ENCODE measurements at places on chromosomes 5 and 9. TPM values are rescaled to one million over a fixed set of nuclear protein-coding genes. Genes with fewer than 3 reads are reported as not detected.

The FCN2 gene
- total RNA-seq = not detected

DNA sequence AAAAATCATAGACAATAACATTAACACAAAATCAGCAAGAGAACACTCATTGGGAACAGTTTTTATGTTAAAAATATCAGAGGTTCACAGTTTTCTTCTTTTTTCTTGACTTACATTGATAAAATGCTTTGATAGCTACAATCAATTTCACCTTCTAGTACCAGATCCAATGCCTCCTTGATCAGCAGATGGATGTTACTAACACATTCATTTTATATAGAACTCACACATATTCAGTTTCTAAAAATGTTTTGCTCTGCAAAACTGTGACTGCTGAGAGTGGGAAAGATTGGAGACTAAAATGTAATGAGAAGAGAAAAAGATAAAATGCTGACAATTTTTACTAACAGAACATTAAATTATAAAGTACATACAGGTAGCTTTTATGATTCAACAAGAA lies 143.1 kb downstream of the TTC39B start:
- no peak for DNase-seq
- H3K27me3 ChIP-seq = no peaks in the 10 kb centered on the region
- H3K4me3 ChIP-seq = no peak overlapping the region
- H3K36me3 ChIP-seq = no peaks in the 10 kb centered on the region

The GCNT4 gene
- 0.25 TPM for total RNA-seq

GRCh38 chr9:85290019-85290418 lies 451.7 kb downstream of the AGTPBP1 start:
- no peak overlapping the region for H3K27ac ChIP-seq
- DNase-seq = no peak
- H3K4me3 ChIP-seq = no peak overlapping the region
- no peaks in the 10 kb centered on the region for H3K27me3 ChIP-seq

GRCh38 chr5:16709691-16710433 lies 93.1 kb upstream of the RETREG1 start:
- H3K27ac ChIP-seq = no peak overlapping the region
- H3K4me3 ChIP-seq = no peak overlapping the region
- no peaks in the 10 kb centered on the region for H3K27me3 ChIP-seq
- DNase-seq = no peak
- peaks cover 21% of the 10 kb centered on the region for H3K4me1 ChIP-seq
- H3K36me3 ChIP-seq = peaks cover 25% of the 10 kb centered on the region

DNA sequence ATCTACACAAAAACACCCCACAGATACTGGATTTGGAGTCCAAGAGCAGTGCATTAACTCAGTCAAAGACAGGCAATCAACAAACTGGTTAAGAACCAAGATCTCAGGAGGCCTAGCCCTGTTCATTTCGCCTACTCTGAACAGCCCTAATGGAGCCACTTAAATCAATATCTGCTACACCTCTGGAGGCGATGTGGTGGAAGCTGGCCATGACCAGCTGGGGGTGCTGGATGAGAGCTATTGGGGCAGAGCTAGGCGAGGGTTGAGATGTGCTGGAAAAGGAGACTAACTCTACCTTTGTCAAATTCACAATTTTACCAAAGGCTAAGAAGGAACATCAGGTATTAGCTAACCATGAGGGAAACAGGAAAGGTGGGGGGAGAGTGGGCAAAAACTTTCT lies 23.3 kb upstream of the ARSB start:
- no peak overlapping the region for H3K27ac ChIP-seq
- no peak for DNase-seq
- H3K4me1 ChIP-seq = no peaks in the 10 kb centered on the region
- H3K27me3 ChIP-seq = no peaks in the 10 kb centered on the region
- no peaks in the 10 kb centered on the region for H3K36me3 ChIP-seq

Measured in neural progenitor cell (in vitro differentiated cells).